ENCODE measurements at places on chromosomes 6 and 20. TPM values are rescaled to one million over a fixed set of nuclear protein-coding genes. Genes with fewer than 3 reads are reported as not detected.

- no peak for DNase-seq
Observed at GRCh38 chr6:119586250-119586882, 236.8 kb upstream of the MAN1A1 start.

GRCh38 chr20:50446351-50447101 lies 63.7 kb upstream of the PTPN1 start:
- DNase-seq, result peak; percentile 52

DNA sequence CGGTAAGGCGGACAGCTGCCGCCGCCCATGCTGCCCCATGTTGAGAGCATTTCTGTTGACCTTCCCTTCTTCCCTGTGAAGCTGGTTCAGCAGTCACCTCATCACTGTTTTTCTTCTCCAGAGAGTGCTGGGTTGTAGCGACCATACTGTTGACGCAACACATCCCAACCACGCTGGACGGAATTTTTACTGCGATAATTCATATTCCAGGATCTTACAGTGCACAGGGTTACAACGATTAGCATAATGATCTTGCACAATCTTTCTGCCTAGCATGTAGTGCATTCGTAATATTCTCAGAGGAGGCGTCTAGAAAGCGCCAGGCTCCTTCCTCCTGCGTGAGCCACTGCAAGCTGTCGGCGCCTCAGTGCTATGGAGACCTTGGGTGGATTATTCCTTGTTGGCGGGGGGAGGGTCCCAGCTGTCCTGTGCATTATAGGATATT lies 137.0 kb downstream of the MTHFD1L start:
- DNase-seq, result no peak

GRCh38 chr6:70375166-70375565 lies 38.1 kb upstream of the FAM135A start:
- no peak for DNase-seq

GRCh38 chr6:79797912-79798311 lies 149.4 kb downstream of the ELOVL4 start:
- DNase-seq, result no peak

- no peak for DNase-seq
Observed at GRCh38 chr6:90375681-90376439, 79.2 kb upstream of the BACH2 start.

- DNase-seq, result no peak
Observed at GRCh38 chr6:99132026-99132635, 184.4 kb upstream of the FBXL4 start.

DNA sequence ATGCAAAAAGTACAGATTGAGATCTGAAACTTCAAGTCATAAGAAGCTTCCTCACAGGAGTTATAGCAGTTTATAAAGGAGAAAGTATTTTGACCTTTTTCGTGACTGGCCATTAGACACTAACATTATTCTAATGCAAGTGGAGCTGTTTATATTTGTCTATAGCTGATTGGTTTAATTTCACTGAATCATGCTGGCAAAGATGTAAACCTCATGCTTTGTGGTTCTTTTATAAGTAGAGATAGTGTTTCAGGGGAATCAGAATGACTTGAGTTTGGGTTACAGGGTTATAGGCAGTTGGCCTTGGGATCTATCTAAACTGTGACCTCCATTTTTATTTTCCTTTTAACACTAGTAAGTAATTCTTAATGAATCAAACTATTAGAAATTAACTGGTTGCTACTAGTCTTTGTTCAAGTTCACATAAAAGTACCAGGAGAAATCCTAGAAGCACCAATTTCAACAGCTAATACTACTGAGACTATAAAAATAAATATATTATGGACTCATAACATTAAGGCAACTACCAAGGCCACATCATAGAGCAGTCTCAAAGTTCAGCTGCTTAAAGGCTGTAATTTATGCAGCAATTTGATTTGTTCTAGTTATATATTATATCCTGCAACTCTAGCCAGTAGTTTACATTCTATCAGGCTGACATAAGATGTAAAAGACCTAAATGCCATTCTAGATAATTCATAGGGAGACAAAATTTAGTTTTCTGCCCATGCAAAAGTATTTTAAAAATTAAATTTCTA lies 94.0 kb downstream of the RNGTT start:
- DNase-seq, result no peak

GRCh38 chr6:40722553-40723258 lies 135.5 kb upstream of the LRFN2 start:
- peak; percentile 71 for DNase-seq

DNA sequence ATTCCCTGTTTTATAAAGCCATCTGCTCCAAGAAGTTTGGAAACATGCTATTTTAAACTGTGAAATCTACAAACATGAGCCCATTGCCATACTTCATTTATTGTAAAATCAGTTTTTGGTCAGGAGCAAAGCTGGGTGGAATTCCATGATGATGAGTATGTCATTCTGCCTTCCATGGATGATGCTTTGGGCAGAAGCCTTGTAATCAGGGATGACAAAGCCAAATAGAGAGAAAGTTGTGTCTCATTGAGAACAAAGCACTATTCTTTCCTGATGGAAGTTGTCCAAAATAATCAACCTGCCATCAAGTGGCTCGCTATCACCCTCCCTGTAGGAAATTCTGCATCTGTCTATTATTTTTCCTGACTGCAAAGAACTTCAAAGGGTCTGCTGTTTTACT lies 313.0 kb upstream of the DEFB112 start:
- DNase-seq, result no peak

DNA sequence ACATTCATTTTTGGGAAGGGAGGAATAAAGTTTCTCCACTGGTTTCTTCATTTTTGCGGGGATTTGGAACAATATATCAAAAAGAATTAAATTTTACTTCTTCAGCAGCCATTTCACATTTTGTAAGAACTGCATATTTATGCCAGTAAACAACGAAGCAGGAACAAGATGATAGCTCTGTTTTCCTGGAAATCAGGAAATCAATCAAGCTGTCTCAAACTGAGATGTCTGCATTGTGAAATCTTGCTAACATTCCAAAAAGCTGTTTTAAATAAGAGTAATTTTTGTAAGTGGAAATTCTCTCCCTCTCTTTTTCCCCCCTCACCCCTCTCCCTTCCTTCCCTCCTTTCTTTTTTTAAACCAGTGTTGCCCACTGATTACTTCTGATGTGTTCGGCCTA lies 20.0 kb downstream of the MAPK13 start:
- no peak for DNase-seq

- no peak for DNase-seq
Observed at GRCh38 chr6:33692760-33693158, 18.7 kb downstream of the UQCC2 start.

- no peak for DNase-seq
Observed at GRCh38 chr20:57664924-57665588, 44.8 kb downstream of the PMEPA1 start.

DNA sequence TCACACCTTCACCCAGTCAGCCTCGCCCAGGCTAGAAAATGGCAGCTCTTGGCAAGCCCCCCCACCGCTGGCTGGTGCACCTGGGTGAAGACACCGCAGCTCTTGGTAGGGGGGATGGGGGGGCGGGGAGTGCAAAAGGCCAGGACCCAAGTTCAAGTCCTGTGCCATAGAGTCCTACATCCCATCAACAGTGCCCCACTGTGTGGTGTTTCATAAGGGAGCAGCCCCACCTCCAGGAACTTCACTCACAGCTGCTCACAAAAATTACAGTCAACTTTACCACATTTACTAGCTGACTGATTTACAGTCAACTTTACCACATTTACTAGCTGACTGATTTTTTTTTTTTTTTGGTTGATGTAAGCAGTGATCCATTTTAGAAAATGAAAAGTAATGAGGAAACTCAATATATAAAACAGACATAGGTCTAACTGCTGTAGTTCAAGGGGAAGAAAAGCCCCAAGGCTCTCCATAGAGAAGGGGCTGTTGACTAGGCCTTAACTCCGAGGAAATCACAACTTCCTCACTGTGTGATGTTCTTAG lies 208.9 kb upstream of the SNX9 start:
- DNase-seq, result no peak

GRCh38 chr6:158287047-158287446 lies 25.2 kb upstream of the TULP4 start:
- DNase-seq, result no peak

DNA sequence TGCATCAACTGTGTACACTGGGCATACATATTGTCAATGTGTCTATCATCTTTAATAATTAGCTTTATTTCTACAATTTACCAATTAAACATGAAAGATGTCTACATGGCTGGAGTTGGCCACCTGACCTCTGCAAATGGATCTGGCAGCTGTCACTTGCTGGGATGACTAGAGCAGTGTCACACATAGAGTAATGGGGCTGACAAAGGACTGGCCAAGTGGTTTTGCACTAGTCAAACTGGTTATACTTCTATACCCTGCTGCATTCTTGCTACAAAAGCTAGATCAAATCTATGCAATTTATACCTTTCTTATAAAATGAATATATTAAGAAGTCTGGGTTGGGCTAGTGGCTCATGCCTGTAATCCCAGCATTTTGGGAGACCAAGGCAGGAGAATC lies 99.3 kb downstream of the SESN1 start:
- DNase-seq, result no peak

DNA sequence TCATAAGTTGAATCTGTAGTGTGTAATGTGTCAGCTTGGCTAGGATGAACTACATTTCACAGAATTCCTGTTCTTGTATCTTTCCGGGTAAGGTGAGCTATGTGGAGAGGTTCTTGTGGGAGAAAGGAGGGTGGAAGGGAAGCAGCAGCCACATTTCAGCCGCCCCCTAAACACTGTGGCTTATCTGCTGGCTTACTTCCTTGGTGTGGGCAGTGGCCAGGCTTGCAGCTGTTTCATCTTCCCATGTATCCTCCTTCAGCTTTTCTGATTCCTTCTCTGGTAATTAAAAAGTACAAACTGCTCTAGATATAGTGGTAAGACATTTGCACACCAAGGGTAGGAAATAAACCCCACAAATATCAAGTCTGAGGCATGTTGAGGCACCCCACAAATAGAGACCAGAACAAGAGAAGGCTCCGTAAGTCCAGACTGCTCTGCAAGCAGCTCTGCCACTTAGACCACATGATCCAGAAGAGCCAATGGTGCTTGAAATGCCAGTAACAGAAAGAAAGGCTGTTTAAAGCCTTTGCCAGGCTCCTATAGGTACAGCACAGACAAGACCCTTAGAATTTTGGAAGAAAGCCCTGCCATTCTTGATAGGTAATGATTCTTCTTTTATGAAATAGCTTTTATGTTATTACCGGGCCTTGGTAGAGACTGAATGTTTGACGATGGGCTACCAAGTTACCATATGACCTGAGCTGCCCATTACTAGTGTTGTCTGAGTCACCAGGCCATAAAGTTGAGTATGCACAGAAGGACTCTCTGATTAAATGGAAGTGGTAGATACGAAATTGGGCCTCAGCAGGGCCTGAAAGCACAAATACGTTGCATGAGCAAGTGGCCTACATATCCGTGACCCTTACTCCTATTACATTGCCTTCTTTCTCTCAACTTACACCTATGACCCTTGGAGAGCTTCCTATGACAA lies 215.0 kb upstream of the SGK1 start:
- no peak for DNase-seq

Gene DUSP15
- total RNA-seq, result 6.0 TPM

Gene PROCR
- total RNA-seq, result 44.5 TPM

Gene PPP1R16B
- 2.6 TPM for total RNA-seq

Gene MUCL3
- total RNA-seq, result 2.4 TPM

All from umbilical cord (tissue), 2 donors.